NCI-H1436 (cell line): ENCODE measurements at places on chromosomes 6 and 20.

DNA sequence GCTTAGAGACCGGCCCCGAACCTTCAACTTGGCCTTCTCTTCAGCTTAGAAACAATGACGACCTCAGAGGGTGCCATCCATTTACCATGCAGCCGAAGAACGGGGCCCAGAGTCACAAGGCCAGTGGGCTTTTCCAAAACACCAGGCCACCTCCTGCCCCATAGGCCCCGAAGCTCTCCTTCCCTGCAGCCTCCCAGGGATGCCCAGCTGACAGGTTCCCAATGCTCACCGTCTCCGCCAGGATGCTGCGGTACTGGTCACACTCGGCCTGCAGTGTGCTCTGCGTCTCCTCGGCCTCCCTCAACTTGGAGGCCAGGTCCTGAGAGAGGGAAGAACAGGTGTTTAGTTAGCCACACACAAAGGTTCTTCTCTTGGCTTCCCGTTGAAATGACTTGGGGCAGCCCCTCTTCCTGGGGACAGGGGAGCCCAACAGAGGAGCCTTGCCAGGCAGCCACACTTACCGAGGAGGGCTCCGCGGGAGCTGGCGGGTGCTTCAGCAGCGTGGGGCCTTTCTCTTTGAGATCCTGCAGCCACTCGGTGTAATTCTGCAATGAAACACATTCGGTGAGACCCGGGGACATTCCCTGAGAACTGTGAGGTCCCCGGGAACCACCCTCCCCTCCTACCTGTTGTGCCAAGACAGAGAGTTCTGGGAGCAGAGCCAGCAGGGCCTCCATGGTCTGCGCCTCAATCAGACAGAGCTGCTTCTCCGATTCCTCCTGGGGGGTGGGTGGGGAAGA lies 51.5 kb downstream of the DSTN start:
- DNase-seq = no peak

DNA sequence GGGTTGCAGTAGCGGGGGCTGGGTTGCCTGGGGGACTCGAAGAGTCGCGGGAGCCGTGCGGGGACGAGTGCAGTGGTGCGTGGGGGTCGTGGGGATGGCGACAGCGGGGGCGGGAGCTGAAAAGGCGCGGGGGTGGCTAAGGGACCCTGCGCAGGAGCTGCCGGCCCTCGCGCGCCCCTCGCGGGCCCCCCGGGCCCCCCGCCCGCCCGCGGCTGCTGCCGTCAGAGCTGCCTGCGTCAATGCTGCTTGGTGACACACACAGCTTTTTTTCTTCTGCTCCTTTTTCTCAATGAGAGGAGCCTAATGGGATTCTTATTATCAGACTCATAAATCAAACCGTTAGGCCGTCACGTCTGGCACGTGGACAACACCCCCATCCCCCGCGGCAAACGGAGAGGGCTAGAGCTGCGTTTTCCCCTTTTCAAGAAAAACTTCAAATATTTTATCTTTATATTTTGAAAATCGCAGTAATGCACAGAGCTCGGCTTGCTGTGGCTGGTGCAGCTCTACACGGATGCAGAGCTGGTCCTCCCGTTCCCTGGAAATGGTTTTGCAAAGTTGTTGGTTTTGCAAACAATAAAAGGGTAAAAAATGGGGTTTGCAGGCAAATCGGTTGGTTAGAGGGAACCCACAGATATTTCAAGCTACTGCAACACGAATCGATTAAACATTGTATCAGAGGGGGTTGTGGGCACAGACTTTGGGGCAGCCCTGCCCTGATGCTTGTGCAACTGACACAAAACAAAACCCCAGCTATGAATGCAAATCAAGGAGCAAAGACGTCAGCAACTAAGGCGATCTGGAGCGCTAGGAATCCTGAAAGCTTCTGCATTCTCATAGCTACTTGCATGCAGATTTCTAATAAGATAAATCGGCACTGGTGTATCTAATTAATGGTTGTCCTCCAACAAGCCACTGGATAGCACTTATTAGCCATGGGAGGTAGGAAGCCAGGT lies 161.4 kb downstream of the TBXT start:
- DNase-seq = peak; percentile 77

- no peak for DNase-seq
These were observed 126.0 kb upstream of the SLC2A12 start for GRCh38 chr6:134178161-134179044.

GRCh38 chr6:93419304-93420162 lies at the start of gene EPHA7:
TSS of gene EPHA7 (minus strand) at chr6:93419559. CDS start at chr6:93419341, 218 bp downstream.
- DNase-seq = peak; percentile 97

- no peak for DNase-seq
These were observed 62.4 kb upstream of the FERMT1 start for GRCh38 chr20:6185268-6185667.

DNA sequence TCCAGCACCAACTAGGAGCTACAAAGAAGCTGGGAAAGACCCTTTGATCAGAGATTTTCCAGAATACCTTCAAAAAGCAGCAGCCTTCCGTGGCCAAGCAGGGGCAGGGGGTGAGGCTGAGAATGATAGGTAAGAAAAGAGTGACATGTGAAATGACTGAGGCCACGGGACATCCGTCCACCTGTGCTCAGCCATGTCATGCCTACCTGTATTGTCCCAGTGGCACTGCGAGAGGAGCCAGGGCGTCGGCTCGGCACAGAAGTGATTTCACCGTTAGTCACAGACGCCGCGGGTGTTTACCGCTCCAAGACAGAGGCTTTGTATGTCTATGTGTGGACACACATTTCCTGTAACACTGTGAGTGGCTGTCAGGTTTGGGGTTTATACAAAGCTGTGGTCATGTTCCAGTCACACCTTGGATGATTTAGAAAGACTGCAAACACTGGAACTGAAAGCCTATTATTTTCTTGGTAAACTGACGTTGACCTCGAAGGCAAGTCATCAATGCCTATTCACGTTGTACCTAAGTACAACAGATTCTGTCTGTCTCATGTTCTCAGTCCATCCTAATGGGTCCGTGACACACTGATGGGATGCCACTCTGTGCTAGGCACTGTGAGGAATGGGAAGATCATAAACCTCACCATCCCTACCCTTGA lies 32.1 kb upstream of the JAG1 start:
- DNase-seq = no peak

DNA sequence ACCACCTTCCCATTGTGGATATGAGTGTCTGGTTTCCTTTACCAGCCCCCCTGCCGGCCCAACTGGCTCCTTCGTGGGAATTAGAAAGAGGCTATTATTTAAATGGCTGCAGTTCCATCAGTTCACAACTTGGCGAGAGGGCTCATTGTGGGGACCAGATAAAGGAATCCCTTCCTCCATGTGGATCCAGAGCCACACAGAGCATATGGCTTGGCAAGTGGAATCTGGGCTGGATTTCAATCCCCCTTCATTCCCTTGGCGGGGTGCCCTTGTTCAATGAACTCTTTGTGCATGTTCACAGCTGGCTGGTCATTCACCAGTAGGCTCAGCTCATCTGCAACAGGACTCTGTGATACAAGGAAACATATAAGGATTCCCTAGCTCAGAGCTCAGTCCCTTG lies 140.6 kb downstream of the OPN5 start:
- no peak for DNase-seq

GRCh38 chr20:57399587-57400155 lies 8.5 kb downstream of the RBM38 start:
- DNase-seq = no peak

DNA sequence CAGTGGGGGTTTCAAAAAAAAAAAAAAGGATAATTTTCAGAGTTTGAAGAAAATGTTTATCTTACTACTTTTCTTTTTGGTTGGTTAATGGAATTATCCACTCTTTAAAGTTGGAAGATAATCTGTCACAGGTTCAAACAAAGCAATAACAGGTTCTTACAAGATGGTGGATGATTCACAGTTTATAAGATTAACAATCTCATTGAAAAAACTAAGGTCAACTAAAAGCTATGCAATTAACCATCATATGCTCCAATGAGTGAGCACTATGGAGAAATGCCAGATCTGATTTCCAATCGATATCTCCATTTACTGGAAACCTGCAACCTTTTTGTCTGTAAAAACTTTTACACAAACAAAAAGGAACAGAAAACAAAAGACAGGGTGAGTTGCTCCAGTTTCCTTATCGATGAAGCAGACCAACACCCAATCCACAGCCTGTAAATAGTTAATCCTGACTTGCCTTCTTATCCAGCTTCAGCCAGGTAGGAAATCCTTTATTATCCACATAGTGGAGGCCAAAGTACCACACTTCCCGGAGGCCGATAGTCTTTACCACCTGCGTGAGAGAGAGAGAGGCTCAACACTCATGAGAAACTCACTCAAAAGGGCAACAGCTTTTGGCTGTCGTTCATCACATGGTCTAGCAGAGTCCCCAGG lies 32.4 kb downstream of the EZR start:
- DNase-seq = no peak

DNA sequence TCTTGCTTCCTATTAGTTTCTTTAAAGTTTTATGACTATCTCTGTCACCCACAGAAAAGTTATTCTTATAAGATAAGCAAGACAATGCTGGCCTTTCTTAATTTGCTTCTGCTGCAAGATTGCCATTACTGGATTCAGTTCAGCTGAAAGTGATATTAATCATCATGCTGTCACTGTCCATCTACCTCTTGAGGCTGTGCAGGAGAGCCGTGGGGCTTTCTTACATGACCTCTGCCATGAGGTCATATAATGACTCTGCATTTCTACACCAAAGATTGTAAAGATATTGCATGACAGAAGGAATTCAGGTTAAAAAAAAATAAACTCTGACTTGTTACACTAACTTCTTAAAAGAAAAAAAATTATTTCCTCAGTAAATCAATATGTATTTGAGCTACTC lies 106.9 kb downstream of the TRDN start:
- no peak for DNase-seq

DNA sequence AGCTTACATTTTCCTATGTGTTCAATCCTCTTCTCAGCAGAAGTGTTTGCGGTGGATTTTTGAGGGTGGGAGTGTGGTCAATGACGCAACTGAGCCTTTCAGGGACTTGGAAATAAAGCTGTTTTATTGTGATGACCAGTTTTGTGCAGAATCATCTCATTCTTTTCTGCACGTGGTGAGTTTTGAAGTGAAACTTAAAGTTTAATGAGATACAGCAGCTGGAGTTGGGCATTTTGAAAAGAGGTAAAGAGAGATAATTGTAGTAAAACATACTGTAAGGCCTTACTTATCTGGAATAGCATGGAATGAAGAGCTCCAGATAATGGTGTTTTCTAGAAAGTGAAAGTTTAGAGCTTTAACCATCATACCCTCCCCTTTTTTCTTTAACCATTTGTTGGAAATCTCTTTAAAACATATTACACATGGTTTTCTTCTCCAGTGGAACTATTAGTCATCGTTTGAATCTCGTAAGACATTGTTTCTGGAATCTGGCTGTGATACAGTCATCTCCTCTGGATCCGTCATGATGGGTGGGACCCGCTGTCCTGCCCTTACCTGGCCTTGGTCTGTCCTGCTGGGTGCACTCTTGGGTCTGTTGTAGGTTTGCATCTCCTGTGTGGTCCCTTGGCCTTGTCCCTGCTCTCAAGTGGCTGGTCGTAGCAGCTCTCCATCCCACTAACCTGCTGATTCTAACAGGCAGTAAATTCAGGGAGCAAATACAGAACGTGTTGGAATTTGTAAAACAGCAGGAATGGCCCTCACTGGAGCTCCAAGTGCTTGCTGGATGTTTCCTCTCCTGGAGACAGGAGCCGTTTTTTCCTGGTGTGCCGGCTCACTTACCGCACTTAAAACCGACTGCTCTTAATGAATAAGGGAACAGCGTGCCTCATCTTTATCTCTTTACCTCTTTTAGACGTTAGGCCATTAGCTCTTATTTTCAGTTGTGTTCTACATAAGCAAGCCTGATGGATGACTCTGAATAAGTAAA lies 29.8 kb downstream of the UST start:
- DNase-seq = no peak
